Left renal pelvis (tissue), 4 donors: ENCODE measurements at places on chromosomes 12 and 14.

DNA sequence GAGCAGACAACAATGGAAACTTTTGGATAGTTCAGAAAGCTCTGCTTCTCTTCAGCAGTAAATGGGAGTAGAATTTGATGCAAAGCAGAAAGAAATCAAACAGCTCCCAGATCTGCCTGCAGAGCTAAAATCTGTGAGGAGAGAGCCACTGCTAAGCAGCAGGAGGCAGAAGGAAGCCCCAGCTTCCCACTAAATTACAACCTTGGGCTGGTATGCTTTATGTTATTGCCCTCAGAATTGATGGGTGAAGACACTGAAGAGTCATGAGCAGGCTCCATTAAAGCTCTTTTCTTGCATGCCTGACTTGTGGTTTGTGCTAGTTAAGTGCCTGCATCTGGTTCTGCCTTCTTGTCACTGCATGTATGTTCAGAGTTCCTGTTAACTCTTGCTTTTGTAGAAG is 8.4 kb downstream of the ZC2HC1C start:
- no peak for DNase-seq

GRCh38 chr14:61140872-61141271 is 140.3 kb downstream of the TMEM30B start:
- no peak for DNase-seq

DNA sequence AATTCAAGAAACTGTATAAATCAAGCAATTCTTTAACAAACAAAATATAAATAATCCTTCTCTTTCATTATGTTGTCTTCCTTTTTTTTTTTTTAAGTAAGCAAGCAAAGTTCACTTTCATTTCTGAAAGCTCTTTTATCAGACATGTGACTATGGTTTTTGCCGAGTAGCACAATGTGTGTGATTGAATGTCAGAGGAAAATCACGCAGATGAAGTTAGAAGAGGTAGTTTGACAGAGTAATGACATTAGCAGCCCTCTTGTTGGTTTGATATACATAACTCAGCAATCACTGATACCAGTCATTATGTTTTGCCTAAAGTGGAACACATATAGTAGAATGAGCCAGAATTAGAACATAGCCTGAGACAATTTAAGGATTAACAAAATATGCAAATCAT is 19.0 kb downstream of the ALX1 start:
- no peak for DNase-seq

DNA sequence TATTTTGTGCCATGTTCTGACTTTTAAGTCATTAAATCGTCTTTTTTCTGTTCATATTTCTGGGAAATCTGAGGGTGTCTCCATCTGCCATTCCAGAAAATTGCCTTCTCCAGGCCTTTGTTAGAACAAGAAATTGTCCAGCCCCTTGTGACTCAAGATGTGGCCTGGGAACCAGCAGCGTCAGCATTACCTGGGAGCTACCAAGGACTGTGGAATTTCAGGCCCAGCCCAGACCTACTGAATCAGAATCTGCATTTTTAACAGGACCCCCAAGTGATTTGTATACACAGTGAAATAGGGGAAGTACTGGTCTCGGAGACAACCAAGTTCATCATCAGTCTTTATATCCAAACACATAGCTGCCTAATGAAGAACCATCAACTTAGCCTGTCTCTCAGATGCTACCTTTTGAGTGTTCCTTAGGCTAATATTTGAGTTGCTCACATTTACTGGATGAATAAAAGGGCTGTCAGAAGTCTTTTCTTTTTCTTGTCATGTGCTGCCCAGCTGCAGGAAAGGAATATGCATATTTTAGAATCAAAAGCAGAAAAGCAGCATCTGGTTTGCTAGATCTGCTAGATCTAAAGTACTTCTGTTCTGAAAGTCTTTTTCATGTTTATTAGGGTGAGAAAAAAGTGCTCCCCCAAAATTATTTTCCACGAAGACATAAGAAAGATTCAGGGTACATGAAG is 21.2 kb downstream of the GPHB5 start:
- DNase-seq, result no peak

DNA sequence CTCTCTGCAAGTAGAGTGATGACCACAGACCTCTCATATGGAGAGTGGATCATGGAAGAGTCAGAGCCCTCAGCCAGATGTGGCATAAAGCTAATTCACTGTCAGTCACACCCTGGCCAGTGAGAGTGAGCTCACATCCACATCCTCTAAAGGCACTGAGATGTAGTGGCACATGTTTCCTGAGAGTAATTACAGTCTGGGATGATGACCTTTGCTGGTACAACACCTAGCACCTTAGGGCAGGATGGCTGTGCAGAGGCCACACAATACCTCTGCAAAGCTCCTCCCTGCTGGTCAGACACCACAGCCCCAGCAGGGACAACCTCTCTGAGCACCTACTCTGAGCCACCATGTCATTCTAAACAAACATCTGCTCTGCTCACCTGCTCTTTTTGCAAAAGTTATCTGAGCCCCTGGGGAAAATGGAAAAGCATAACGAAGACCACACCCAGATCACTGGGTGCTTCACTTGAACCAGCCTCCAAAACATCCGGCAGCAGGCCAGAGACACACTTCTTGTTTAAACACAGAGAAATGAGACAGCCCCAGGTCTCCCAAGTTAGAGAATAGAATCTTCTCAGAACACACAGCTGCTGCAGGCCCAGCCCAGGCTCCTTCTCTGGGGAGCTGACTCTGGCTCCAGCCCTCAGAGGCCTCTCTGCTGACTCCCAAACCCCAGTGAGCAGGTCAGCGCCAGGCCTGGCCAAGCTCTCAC is 30.3 kb downstream of the PITPNM2 start:
- DNase-seq, result no peak

DNA sequence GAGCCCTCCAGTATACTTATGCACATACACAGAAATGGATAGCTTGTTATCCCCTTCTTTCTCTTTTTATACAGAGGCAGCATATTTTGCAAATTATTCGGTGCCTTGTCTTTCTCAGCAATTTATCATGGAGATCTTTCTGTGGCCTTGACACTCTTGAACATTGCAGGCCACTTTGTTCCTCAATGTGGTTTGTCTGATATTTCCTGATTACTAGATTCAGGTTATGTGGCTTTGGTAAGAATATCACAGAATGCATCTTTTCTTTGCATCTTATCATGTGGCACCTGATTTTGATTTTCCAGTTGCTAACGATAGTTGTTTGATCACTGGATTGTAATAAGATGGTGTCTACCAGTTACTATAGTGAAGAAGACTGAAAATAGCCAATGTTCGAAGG is 7.1 kb upstream of the SNRPF start:
- no peak for DNase-seq

DNA sequence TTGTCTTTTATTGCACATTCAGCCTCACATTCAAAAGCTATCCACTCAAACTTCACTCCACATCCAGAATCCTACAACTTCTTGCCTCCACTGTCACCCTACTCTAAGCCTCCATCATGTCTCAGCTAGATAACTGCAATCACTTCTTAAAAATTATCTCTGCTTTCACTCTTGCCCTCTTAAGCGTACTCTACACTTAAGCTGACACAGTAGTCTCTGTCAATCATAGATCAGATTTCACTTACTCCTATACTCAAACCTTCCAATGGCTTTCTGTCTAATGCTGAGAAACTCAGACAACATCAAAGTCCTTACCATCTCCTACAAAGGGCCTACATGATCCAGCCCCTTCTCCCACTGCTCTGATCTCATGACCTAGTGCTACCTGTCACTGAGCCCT is 304.1 kb downstream of the ITPR2 start:
- DNase-seq, result no peak

DNA sequence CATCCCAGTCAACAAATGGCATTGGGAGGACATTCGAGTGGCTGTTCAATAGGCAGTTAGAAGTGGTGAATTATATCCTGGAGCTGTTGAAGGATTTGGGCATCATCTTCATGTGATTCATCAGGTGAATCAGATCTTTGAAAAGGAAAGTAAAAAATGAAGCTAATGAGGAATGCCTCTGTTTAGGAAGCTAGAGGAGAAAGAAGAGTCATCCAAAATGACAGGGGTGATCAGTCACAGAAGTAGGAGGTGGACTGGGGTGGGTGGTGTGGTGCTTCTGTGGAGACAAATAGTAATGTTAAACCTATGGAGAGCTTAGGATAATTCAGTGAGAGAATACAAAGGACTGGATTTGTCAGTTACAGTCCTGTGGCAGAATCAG is 32.7 kb downstream of the DIP2B start:
- DNase-seq, result no peak
